GM12878 (cell line): ENCODE measurements at places on chromosomes 3 and 15. TPM values are rescaled to one million over a fixed set of nuclear protein-coding genes. Genes with fewer than 3 reads are reported as not detected.

Gene NUTM1
- polyA plus RNA-seq, result not detected in 2 replicates

Gene TKT
- polyA plus RNA-seq, result 154 and 156 TPM in 2 replicates

Gene PRSS50
- 0.05 TPM in 1 of 2 replicates, not detected in the other for polyA plus RNA-seq

Gene ADCY5
- 0.21 TPM in 1 of 2 replicates, not detected in the other for polyA plus RNA-seq

Gene CRELD1
- polyA plus RNA-seq, result 9.3 and 14.2 TPM in 2 replicates

Gene CPNE9
- not detected in 2 replicates for polyA plus RNA-seq

Gene COL8A1
- polyA plus RNA-seq, result 0.04 and 0.19 TPM in 2 replicates

Gene TRIM42
- not detected in 2 replicates for polyA plus RNA-seq

Gene SLC28A2
- 0.05 and 0.21 TPM in 2 replicates for polyA plus RNA-seq

Gene ERICH6
- polyA plus RNA-seq, result not detected in 2 replicates

Gene HGD
- not detected in 2 replicates for polyA plus RNA-seq

Gene GP9
- polyA plus RNA-seq, result not detected in 2 replicates

Gene SAMMSON
- polyA plus RNA-seq, result not detected in 2 replicates
